ENCODE measurements at places on chromosomes 16 and 17. TPM values are rescaled to one million over a fixed set of nuclear protein-coding genes. Genes with fewer than 3 reads are reported as not detected.

DNA sequence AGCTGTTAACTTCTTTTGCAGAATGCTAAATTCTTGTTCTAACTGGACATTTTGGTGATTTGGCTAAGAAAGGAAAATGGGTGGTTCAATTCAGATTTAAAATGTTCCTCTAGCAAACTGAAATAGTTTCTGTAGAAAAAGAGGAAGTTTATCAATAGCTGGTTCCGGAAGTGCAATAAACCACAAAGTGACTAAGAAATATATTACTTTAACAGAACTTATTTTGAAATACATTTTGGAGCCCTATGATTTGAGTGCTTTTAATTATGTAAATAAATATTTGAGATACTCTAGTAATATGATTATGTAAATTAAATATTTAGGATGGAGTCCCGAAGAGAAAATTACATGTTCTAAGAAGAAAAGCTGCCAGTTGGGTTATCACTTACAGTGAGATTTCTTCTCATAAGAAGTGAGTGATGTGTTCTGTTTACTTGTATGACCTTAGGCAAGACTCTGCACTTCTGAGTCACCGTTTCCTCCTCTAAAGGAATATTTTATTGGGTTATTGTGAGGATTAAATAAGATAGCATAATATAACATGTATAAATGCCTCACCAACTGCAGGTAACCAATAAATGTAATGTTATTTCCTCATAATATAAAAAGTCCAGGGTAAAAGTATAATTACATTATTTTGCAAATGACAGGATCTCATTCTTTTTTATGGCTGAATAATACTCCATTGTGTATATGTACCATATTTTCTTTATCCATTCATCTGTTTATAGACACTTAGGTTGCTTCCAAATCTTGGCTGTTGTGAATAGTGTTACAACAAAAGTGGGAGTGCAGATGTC is at the start of gene EVI2B:
Gene EVI2B, minus strand, starts transcription at position 73 of the 800 bp plus-strand sequence. CDS start 8,445 bp downstream, outside the sequence.
- no peak for DNase-seq
- H3K4me1 ChIP-seq = peaks cover 44% of the 10 kb centered on the region
- no peaks in the 10 kb centered on the region for H3K27me3 ChIP-seq
- peak within 1 kb of the TSS; percentile 96 for H3K27ac ChIP-seq

- no peaks in the 10 kb centered on the region for H3K36me3 ChIP-seq
- H3K27me3 ChIP-seq = peaks cover 46% of the 10 kb centered on the region
- no peak overlapping the region for H3K4me3 ChIP-seq
- no peak for DNase-seq
- peaks cover 13% of the 10 kb centered on the region for H3K4me1 ChIP-seq
Observed at GRCh38 chr17:77600346-77600745, 358.2 kb upstream of the TNRC6C start.

DNA sequence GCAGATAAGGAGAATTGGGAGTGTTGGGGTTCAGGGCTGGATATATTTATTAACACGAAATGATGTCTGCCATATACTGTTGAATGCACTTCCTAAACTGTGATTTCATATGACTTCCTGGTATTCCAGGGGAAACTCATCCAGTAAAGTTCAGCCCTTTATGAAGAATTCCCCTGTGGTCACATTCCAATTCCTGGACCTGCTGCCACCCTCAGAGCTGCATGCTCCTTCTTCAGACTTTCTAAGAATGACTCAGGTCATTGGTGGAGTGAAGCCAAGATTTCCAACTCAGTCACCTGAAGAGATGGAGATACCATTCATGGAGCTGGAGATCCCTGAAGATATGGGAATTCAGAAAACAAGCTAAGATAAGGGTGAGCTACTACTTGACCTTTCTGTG is 114.2 kb upstream of the TMEM97 start:
- H3K4me3 ChIP-seq = no peak overlapping the region
- H3K27me3 ChIP-seq = peaks cover 4% of the 10 kb centered on the region
- H3K36me3 ChIP-seq = no peaks in the 10 kb centered on the region
- H3K27ac ChIP-seq = no peak overlapping the region
- H3K4me1 ChIP-seq = no peaks in the 10 kb centered on the region

DNA sequence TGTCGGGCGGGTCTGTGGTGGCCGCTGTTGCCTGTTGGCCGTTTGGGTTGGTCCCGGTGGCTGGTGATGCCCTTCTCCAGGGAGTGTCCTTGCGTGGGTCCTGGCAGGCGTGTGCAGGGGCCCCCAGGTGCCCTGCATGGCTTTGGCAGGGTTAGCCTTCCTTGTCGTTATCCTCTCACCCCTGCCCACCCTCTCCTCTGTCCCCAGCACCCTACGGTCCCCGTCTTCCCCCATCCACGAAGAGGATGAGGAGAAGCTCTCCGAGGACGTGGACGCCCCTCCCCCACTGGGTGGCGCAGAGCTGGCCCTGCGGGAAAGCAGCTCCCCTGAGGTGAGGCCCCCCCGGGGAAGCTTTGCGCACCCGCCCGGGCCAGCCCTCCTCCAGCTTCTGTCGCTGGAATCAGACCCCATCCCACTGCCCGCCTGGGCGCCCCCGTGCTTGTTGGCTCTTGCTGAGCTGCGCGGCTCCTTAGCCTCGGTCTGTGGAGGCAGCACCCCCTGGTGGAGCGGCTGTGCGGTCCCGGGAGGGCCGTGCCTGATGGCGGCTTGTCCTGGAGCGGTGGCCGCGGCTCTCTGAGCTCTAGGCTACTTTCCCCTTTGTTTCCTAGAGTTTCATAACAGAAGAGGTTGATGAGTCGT is 10.6 kb upstream of the NUDT16L1 start:
- H3K4me1 ChIP-seq = peaks cover 16% of the 10 kb centered on the region
- peak; percentile 65 for DNase-seq
- H3K36me3 ChIP-seq = peaks cover 10% of the 10 kb centered on the region
- peak overlapping the region; percentile 86 for H3K27ac ChIP-seq

TBC1D28 gene
- not detected for total RNA-seq

NETO2 gene
- 0.91 TPM for total RNA-seq

DNA sequence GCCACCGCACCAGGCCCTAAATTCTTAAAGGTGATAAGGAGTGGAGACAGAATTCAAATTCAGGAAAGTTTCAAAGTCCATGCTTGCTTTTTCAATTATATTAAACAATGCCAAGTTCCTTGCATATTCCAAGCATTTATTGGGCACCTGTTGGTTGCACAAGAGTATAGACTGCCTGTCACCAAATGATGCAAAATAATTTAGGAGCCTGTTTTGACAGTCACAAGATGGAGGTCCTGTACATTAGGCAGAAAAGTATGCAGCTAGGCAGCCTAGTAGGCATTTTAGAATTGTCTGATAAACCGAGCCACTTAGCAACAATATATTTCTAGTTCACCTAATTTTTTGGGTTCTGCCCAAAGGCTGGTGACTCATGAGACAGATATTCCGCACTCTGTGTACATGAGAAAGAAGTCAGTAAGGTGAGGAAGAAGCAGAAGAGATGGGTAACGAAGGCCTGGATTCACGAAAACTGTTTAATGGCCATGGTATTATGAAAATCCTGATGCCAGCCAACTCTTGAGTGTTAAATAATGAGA is 7.3 kb downstream of the ACACA start:
- H3K36me3 ChIP-seq = peaks cover 4% of the 10 kb centered on the region
- H3K4me1 ChIP-seq = peaks cover 24% of the 10 kb centered on the region
- no peak overlapping the region for H3K27ac ChIP-seq
- no peak for DNase-seq
- H3K4me3 ChIP-seq = no peak overlapping the region

All from activated naive CD8-positive, alpha-beta T cell treated with anti-CD3 and anti-CD28 coated beads, Interleukin-2, amount 10 ng/mL, durations not matched to agents 7 days and 5 days (primary cell).